ENCODE measurements at places on chromosomes 3 and 15.

DNA sequence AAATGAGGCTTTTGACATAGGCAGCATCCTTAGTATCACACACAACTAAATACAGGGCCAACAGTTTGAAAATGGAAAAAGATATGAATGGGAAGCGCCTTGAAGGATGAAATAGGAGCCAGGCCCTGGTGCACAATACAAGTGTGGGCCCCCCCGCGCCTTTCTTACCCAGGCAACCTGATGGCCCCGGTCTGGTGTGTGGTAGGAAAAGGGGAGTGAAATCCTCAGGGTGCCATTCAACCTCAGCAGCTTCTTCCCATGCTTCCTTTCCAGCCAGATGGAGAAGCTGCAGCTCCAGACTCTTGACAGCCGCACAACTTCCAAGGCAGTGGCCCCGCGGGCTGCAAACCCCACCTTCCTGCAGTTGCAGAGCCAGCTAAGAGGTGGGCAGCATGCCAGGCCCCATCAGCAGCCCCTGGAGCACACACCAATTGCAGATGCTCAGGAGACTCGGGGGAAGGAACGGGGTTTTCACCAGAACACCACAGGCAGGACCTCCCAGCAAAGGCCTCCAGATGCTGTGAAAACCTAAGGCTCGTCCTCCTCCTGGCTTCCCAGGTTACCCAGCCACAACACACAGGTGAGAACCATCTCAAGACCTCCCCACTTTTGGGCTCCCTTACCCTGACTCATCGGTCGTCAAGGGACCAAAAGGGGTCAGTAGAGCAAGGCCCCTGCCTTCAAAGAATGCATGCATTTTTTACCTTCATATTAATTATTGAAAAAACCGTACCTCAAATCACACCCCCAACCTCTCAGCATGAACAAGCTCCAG, 101.6 kb downstream of the CPN2 start:
- DNase-seq = no peak

- DNase-seq = no peak
Measured at GRCh38 chr15:47820747-47821319, 103.5 kb downstream of the SEMA6D start.

GRCh38 chr15:101147181-101147580, 104.7 kb downstream of the CHSY1 start:
- DNase-seq = no peak

DNA sequence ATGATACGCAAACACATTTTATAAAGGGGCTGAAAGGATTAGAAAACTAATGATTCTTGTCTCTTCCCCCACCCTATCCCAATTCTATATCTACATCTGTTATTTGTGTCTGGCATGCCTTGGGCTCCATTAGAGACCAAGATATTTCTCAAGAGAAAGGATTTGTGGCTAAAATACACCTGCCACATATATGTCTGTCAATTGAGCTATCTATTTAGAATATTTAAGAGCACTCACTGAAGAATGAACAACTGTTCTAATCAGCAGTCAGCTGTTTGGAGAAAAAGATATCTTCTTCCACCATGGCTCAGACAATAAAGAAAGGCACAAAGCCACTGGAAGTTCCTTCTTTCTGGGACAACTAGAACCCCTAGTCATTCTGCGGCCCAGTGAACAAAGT, 61.7 kb upstream of the LRRN1 start:
- no peak for DNase-seq

- DNase-seq = no peak
Measured at GRCh38 chr15:57134851-57135250, 216.4 kb downstream of the TCF12 start.

GRCh38 chr3:171699601-171700000, 110.7 kb downstream of the PLD1 start:
- no peak for DNase-seq

- DNase-seq = no peak
Measured at GRCh38 chr15:90545095-90545494, 15.4 kb downstream of the CRTC3 start.

- DNase-seq = no peak
Measured at GRCh38 chr3:196108075-196108743, 26.3 kb upstream of the TFRC start.
